ENCODE measurements at places on chromosomes 12 and 14. TPM values are rescaled to one million over a fixed set of nuclear protein-coding genes. Genes with fewer than 3 reads are reported as not detected.

The CLEC7A gene
- polyA plus RNA-seq: 1.5 TPM

- DNase-seq: no peak
These were observed 1.4 kb upstream of the PWP1 start for GRCh38 chr12:107684029-107684795.

The WNT1 gene
- polyA plus RNA-seq: not detected

GRCh38 chr12:44296624-44297197 lies 460.8 kb downstream of the TMEM117 start:
- no peak for DNase-seq

GRCh38 chr14:85280074-85280473 lies 249.9 kb upstream of the FLRT2 start:
- no peak for DNase-seq

The RNF212B gene
- polyA plus RNA-seq: 0.59 TPM

The HOXC12 gene
- polyA plus RNA-seq: not detected

DNA sequence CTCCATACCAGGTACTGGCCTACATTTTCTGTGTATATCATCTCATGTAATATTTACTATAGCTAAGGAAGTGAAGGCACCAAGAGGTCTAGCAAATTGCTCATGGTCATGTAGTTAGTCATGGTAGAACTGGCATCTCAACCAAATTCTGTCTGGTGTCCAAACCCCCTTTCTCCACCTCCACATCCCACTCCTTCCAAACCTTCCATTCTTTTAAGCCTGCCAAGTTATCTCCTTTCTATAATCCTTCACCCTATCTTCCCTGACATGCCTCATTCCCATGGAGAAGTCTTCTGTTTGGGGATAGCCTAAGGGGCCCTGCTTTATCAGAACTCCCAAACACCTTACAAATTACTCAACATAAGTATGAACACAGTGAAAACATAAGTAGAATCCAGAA lies 196.2 kb upstream of the HMGA2 start:
- no peak for DNase-seq

DNA sequence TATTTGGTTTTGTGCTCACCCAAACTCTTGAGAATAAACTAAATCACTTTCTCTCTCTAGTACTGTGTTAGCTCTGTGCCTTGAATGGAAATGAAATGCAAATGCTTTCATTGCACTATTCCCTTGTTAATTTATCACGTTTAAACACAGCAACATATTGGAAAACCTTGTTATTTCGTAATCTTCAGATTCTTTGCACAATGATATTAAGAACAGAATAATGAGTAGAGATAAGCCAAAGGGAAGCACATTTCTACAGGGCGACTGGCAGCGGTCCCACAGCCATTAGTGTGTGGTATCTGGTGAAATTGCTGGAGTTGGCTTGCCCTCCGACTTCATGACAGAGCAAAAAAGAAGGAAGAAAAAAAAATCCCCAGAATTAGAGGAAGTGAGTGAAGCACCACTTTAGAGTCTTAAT lies 166.1 kb upstream of the E2F7 start:
- no peak for DNase-seq

DNA sequence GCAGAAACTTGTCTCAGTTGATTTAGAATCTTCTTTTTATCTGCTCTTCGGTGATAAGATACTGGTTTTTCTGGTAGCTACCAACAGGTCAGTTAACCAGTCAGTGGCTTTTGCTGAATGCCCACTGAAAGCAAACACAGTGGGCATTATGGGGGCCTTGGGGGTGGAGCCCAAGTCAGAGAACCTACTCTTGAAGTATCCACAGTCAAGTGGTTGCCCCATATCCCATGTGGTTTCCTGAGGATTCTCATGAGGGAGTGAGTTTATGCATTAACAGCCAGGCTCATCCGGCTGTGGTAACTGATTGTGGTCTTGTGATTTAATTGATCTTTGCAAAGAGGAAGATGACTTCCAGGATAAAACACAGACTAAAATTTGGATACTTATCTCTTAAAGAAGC lies 83.7 kb downstream of the ST8SIA1 start:
- DNase-seq: no peak

The KRT78 gene
- not detected for polyA plus RNA-seq

The FOXA1 gene
- polyA plus RNA-seq: not detected

DNA sequence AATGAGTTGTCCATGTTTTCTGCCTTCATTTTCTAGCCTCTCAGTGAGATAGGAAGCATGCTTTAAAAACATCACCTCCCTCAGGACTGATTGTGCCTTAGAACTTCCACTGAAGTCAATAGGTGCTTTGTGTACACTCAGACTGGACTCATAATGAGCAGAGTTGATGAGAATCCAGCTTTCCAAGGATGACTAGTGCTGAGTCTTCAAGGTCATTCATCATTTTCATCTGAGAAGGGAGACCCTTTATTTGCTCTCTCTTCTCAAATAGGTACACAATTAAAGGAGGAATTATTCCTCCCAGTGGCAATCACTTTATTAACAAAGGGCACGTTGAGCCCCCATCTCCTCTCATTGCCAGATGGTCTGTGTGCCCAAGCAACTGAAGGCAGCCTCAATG lies 210.9 kb upstream of the PRKD1 start:
- DNase-seq: no peak

DNA sequence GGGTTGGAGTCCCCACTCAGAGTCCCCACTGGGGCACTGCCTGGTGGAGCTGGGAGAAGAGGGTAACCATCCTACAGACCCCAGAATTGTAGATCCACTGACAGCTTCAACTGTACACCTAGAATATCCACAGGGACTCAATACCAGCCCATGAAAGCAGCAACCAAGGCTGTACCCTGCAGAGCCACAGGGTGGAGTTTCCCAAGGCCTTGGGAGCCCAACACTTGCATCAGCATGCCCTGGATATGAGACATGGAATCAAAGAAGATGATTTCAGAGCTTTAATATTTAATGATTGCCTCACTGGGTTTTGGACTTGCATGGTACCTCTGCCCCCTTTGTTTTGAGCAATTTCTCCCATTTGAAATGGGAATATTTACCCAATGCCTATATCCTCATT lies 80.4 kb downstream of the RASSF9 start:
- no peak for DNase-seq

DNA sequence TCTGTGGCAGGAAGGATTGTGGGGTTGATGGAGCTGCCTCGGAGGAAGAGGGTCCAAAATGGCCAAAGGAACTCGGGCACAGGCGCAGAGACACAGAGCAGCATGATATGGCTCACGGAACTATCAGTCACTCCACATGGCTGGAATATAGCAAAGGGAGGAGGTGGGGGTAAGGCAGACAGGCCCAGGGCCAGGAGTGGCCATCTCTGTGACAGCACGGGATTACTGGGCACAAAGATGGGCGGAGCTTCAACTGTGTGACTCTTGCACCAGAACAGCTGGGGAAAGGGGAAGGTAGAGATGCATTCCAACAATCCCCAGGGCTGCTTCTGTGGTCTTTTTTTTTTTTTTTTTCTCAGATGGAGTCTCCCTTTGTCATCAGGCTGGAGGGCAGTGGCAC lies 24.8 kb upstream of the EML1 start:
- DNase-seq: no peak

The GPR65 gene
- polyA plus RNA-seq: 0.39 TPM
